ENCODE measurements at places on chromosomes 7 and 10.

- DNase-seq, result no peak
Measured at GRCh38 chr10:63409465-63410027, 56.2 kb downstream of the JMJD1C start.

DNA sequence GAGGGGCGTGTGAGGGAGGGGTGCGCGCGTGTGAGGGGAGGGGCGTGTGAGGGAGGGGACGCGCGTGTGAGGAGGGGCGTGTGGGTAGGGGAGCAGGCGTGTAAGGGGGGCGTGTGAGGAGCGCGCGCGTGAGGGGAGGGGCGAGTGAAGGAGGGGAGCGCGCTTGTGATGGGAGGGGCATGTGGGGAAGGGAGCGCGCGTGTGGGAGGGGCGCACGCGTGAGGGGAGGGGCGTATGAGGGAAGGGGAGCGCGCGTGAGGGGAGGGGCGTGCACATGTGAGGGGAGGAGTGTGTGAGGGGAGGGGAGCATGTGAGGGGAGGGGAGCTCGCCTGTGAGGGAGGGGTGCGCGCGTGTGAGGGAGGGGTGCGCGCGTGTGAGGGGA is 19.1 kb downstream of the MXI1 start:
- peak; percentile 84 for DNase-seq

DNA sequence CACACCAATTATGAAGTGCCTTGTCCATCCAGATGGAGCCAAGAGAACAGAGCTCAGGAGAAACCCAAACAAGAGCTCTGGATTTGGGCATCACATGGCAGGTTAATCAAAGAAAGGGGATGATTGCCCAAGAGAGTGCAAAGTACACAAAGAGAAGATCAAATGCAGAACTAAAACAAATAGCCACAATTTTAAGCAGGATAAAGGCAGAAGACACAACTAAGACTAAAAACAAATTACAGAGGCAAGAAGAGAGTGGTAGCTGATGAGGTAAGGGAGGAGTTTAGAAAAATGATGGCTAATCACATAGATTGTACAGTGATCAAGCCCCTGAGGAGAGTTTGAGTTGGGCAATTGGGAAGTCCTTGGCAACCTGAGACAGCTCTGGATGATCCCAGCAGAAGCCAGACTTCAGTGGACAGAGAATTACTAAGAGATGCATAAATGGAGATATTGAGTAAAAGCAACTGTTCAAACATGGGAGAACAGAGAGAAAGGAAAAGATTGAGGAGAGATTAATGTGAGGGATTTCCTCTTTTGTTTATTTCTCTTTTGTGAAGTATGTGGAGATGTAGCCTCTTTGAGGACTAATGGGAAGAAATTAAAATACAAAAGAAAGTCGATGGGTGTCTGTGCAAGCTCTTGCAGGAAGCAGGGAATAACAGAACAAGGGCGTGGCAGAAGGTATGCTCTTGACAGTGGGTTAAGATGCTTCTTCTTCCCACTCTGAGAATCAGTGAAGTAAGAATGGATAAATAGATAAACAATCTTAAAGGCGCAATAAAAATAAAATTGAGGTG is 101.9 kb downstream of the LRRN3 start:
- DNase-seq, result no peak

- DNase-seq, result no peak
Measured at GRCh38 chr10:117726596-117727295, 184.2 kb downstream of the EMX2 start.

DNA sequence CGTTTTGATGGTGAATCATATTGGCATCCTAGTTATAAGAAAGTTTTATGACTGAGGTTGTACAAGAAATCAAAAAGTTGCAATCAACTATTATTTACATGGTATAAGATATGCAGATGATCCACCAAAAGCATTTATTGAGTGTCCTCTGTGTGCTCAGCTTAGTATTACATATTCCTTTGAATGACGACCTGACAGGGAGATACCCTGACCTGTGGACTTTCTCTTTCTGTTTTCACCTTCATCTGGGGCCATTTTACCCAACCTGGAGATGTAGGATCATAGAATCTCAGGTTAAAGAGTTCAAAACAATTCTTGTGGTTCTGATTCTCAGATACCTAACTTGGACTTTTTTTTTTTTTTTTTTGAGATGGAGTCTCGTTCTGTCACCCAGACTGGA is 269.1 kb upstream of the SORCS1 start:
- DNase-seq, result no peak

DNA sequence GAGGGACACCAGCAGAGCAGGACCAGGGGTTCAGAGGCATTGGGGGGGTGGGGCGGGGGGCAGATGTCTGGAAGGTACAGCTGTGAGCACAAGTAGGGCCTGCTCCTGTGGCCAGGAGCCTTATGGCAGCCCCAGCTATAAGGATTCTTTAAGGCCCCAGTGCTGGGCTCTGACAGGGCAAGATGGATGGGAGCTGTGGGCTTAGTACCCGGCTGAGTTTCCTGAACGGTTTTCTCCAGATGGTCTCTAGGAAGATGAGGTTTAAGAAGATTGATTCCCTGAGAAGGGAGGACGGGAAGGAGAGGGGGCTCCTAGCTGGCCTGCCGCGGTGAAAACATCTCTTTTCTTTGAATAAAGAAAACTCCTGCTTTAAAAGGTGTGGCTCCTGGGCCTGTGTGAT is 30.1 kb upstream of the COMTD1 start:
- no peak for DNase-seq

DNA sequence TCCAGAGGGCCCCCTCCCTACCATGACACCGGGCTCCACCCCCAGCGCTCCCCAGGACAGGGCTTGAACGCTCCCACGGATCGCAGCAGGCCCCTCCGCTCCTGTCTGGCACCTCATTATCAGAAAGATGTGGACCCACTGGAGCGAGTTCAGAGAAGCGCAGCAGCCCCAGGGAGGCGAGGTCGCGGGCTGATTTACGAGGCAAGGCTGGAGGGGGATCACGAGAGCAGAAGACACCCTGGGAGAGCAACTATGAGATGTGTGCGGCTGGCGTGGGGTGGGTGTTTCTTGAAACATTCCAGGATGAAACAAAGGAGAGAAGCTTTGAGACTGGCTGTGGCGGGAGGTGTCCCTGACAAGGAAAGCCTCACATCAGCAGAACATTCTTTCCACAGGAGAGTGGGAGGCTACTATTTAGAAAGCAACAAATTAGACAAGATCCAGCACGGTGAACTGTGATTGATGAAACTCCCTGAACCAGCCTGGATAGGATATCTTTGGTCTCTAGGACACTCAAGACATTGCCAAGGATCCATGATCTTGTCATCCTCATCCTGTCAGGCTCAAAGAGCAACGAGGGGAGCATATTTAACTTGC is 66.0 kb downstream of the JCAD start:
- DNase-seq, result no peak

GRCh38 chr10:30805061-30805460 is 175.5 kb upstream of the LYZL2 start:
- no peak for DNase-seq

GRCh38 chr10:124240839-124241291 is 147.5 kb upstream of the CHST15 start:
- no peak for DNase-seq

Data from CD4-positive, alpha-beta T cell (primary cell).